Kidney tubule cell (primary cell): ENCODE measurements at places on chromosomes 2 and 18.

DNA sequence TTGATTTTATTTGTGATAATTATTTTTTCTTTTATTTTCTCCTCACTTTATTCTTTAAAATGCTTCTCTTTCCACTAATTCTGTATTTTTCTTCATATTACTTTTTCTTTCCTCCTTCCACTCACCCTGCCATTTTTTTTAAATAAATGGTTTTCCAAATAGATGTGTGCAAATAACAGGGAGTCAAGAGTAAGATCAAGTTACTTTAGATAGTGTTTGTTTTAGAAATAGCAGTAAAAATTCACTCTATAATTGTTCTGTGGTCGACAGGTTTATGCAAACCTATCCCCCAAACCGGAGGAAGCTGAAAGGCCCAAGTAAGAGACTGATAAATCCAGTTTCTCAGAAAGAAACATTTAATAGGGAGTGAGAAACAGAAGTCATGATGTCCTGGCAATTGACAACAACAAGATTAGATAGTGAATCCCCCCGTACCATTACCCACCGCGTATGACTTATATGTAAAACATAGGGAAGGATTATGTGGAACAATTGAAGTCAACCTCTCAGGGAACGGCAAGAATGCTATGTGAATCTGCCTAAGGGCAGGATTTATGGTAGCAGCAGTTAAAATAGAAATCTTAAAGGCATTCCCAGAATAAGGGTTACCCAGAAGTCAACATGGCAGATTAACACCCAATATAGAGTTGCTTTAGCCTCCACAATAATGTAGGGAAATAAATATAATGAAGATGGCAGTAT, 75.5 kb downstream of the KYNU start:
- DNase-seq, result no peak

DNA sequence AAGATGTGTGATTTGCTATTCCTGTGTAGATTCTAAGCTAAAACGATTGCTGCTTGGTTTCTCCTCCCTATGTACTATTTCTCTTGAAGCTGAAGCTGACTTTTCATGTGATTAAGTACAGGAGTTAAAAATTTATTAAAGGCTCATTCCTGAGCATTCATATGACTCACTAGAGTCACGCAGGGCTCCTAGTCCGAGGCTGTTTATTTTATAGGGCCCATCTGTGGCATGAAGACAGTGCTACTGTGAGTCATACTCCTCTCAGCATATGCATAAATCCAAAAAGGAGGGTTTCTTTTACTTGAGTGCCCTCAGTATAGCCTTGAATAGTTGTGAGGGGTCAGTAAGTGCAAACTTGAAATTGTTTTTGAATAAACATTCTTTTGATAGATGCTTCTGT, 378.8 kb downstream of the PTPRM start:
- peak; percentile 97 for DNase-seq

DNA sequence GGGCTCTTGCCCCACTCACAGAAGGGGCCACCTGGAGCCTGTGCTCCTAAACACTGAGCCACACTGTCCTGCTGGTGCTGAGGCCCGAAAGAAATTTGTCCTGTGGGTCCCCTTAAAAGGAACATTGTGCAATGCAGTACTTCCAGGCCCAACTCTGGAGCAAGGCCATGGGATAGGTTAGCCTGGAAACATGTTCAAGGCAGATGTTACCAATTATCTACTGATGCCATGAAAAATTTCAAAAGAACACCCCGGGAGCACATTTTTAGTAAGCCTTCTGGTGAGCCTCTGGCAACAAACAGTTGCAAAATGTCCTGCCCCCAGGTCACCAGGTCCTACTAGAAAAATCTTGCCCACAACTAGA, 12.3 kb upstream of the PTMA start:
- no peak for DNase-seq

DNA sequence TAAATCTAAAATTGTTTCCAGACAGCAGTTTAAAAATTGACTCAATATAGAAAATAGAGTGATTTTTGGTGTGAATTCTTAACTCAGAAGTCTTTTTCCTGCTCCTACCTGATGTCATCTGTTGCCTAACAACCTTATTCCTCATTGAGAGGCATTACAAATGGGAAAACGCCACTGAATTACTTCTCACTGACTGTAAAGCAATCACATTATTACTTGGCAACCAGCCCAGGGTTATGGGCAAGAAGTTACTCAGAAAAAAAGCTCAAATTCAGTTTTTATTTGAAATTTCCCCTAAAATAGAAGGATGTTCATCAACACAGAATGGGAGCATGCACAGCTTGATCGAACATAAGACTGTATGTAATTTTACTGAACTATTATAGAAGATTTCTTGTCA, 201.8 kb upstream of the GULP1 start:
- peak; percentile 50 for DNase-seq

GRCh38 chr2:80363791-80364349, 59.3 kb upstream of the LRRTM1 start:
- no peak for DNase-seq

DNA sequence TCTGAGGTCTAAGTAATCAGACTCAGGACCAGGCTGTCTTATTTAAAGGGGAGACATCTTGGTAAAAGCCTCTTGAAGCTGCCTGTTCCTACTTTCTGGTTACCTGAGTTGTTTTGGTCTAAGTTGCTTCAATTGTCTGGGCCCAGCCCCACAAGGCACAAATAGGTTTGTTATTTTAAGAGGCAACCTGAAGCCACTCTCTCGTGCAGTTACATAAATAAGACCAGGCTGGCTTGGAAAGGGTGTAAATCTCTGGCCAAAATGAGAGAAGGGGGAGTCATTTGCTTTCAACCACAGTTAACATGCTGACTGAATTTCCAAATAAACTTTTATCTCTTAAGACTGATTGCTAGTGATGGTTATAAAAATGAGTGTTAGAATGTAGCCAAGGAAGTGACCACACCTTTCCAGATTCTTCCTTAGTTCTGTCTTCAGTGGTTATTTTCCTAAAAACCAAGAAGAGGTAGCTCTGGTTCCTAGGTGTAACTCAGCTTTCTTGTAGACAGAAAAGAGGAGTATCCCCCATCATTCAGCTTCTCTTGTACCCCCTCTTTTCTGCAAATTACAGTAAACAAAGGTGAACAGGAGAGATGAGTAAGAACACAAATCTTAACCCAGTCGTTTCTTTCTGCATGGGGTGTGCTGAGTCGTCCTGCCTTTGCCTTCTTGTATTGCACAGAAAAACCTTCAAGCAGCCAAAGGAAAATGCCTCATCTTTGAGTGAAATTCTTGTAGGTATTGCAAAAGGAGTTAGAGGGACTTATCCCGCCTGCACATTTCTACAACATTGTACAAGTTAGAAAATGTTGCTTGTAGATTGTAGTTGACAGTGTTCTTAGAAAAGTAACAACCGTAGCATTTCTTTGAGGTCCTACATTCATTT, 161.5 kb upstream of the NT5C1B start:
- DNase-seq, result peak; percentile 40

GRCh38 chr2:176081837-176082524, 1.8 kb downstream of the EVX2 start:
- DNase-seq, result no peak

- DNase-seq, result no peak
These were observed 11.1 kb downstream of the RTTN start for GRCh38 chr18:70194227-70194890.

- DNase-seq, result no peak
These were observed 44.6 kb upstream of the GCG start for GRCh38 chr2:162196638-162197037.

DNA sequence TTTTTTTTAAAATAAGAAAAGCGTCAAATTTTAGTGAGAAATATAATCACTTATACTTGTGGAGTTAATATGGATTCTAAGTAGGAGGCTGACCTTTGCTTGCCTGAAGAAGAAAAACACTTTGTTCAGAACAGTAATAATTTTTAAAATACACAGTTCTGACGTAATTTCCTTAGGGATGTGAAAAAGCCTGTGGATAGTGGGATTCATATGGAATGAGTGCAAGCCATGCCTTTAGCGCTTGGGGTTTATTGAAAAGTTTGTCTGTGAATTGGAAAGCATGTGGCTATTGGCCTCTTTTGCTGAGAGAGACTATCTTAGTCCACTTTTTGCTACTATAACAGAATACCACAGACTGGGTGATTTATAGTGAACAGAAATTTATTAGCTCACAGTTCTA, 151.3 kb downstream of the CCDC85A start:
- DNase-seq, result no peak

DNA sequence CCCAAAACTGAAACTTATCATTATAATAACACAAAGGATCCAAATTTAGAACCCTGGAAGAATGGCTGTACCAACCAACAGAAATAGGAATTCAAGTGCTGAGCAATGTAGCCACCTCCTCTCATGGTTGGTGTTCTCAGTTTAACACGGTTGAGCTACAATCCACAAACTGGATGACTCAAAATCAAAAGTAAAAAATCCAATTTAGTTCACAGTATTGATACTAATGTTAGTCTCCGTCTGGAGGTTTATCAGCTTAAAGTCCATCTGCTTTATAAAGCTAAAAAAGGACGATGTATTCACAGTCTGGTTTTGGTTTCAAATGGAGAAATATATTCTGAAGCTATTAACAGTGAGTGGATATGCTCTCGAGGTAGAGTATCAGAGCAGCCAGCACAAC, 40.5 kb downstream of the CNTNAP5 start:
- DNase-seq, result no peak

DNA sequence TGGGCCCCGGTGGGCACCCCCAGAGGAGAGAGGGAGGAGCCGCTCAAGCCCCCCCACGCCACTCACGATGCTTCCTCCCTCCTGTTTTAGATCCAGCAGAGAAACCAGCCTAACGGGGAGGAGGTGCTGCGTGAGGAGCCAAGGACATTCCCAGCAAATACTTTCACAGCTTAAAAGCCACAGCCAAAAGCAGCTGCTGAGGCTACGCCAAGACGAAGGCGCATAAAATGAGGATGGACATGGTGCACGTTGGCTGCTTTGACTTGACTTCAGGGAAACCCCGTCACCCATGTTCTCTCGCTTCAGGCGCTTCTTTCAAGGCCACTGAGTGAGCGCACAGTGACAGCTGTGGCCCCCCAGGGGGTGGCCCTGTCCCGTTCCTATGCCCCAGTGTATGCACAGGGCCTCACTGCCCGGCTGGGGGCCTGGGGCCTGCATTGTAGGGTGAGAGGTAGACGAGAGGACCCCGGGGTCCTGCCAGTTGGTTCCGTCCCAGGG, 72.1 kb upstream of the PXDN start:
- no peak for DNase-seq

DNA sequence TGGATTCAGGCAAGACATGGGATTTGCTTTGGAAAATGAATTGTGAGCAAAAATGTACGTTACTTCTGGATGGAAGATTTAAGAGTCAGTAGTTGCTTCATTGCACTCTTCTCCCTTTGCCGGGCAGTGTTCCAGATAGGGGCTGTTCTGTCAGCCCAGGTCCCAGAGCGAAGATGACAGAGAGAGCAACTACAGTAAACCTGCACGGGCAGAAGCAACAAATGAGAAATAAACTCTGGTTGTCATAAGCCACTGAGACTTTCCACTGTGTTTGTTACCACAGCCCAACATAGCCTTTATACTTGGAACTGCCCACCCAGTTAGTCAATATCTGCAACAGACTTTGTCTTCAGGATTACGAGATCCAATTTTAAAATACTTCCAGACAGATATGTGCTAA, 83.3 kb downstream of the CACNB4 start:
- no peak for DNase-seq

- no peak for DNase-seq
These were observed 71.8 kb downstream of the PRELID3A start for GRCh38 chr18:12479536-12479935.

GRCh38 chr2:7458066-7458465, 540.9 kb downstream of the RNF144A start:
- no peak for DNase-seq

- DNase-seq, result no peak
These were observed 606 bp downstream of the GAL3ST2 start for GRCh38 chr2:241777170-241777685.

GRCh38 chr2:111135910-111136297, 15.2 kb downstream of the BCL2L11 start:
- DNase-seq, result peak; percentile 19

DNA sequence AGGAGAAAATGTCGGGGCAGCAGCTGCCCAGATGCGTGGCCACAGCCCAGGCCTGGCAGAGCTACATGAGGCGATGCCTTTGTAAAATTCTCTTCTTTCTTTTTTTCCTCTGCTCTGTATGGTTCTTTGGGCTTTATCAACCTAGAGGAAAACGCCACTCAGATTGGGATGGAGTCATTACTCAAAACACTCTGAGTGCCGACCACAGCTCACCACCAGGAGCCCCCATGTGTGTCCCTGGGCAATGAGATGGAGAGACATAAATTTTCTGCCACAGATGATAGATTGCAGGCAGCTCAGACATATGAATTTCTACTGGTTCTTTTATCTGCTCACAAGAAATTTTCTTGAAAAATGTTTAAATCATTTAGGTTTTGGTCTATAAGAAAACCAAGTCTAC, 56.0 kb downstream of the PARD6G start:
- no peak for DNase-seq

- DNase-seq, result no peak
These were observed 2.8 kb downstream of the PECR start for GRCh38 chr2:216078776-216079175.

GRCh38 chr2:70118798-70119454, 31.6 kb downstream of the PCBP1 start:
- no peak for DNase-seq
